Hypothalamus (tissue), 51 donors: ENCODE measurements at places on chromosomes 13 and 19.

- no peak for DNase-seq
These were observed 33.6 kb upstream of the HMGB1 start for GRCh38 chr13:30499338-30499737.

GRCh38 chr19:45667620-45668341 is at the start of gene GIPR:
Gene GIPR (plus strand): TSS chr19:45668221. CDS start chr19:45669521, 1,300 bp downstream.
- peak; percentile 14 for DNase-seq

- DNase-seq = no peak
These were observed 24.7 kb downstream of the CILP2 start for GRCh38 chr19:19562665-19563347.

GRCh38 chr13:51220706-51221105 is 1.5 kb upstream of the FAM124A start:
- no peak for DNase-seq

- peak; percentile 1 for DNase-seq
These were observed 126.6 kb upstream of the UFM1 start for GRCh38 chr13:38223089-38223488.

GRCh38 chr19:17606590-17607185 is 51.2 kb downstream of the COLGALT1 start:
- no peak for DNase-seq

- peak; percentile 1 for DNase-seq
These were observed 40.6 kb upstream of the FAM216B start for GRCh38 chr13:42740753-42741152.

DNA sequence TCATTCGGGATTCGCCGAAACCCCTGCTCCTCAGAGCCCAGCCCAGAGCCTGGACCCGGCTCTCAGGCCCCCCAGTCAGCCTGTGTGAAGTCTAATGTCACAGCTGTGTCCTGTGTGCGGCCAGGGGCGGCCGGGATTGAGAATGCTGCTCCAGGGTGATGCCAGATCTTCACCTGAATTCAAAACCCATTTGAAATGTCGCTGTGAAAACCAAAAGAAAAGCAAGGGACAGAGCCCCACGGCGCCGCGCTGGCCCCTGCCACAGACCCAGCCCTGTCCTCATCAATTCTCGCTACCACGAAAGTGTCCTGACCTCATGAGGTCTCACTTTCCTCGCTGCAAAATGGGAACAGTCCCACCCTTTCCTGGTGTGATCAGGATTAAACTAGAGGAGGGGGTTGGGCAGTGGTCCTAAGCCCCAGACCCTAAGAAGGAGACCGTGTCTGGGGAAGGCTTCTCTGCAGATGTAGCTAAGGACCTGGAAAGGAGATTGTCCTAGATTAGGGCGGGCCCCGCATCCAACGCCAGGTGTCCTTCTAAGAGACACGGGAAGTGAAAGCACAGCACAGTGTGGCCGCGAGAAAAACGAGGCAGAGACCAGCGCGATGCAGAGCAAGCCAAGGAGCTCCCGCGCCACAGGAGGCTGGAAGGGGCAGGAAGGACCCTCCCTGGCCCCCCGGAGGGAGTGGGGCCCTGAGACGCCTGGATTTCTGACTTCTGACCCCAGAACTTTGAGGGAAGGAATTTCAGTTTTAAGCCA is 34.0 kb upstream of the SPACA7 start:
- no peak for DNase-seq

- no peak for DNase-seq
These were observed 267.6 kb upstream of the SLITRK6 start for GRCh38 chr13:86066611-86067365.

DNA sequence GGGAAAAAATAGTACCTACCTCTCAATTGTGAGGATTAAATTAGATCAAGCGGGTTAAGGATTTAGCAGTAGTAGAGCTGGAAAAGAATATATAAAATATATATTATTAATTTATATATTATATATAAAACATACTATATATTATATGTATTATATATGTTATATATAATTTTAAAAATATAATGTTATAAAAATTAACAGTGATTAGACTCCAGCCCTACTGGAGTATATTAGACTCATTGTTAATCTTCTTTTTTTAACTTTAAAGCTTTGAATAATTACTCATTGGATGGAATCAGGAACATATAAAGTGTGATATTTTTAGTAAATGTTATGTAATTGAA is 380 bp upstream of the MRPL54 start:
- DNase-seq = no peak

GRCh38 chr19:5149932-5150901 is 181.3 kb downstream of the KDM4B start:
- DNase-seq = no peak

- DNase-seq = no peak
These were observed 390.6 kb downstream of the NDFIP2 start for GRCh38 chr13:79871594-79871993.
